T-helper 9 cell (primary cell): ENCODE measurements at places on chromosomes 3 and 15.

- no peak for DNase-seq
These were observed 258.4 kb downstream of the CHL1 start for GRCh38 chr3:454986-455385.

- DNase-seq, result no peak
These were observed 63.3 kb downstream of the SENP2 start for GRCh38 chr3:185649414-185649813.

GRCh38 chr3:184514171-184514490 lies 47.5 kb upstream of the EPHB3 start:
- no peak for DNase-seq

- DNase-seq, result no peak
These were observed 933.6 kb upstream of the ROBO1 start for GRCh38 chr3:80701349-80701748.

GRCh38 chr3:105719791-105720190 lies 149.0 kb downstream of the CBLB start:
- no peak for DNase-seq

GRCh38 chr15:27681038-27681437 lies 418.1 kb downstream of the OCA2 start:
- DNase-seq, result no peak

- no peak for DNase-seq
These were observed 414.2 kb downstream of the PDCD6IP start for GRCh38 chr3:34212656-34213055.

GRCh38 chr15:67054676-67055075 lies 10.7 kb upstream of the SMAD3 start:
- no peak for DNase-seq

DNA sequence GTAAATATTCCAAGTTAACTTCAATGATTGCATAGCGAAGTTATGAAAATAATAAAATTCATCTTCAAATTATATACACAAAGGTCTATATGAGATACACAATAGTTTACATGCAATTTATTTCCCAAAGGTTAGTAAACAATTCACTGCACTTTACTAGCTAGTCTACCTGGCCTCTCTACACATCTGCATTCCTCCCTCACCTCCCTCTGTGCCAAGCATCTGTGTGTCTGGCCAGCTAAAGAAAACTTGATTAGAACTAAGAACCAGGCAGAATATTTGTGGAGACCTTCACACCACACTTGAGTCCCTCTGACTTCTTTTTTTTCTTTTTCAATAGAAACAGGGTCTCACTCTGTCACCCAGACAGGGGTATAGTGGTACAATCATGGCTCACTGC lies 61.4 kb downstream of the LRRFIP2 start:
- no peak for DNase-seq

DNA sequence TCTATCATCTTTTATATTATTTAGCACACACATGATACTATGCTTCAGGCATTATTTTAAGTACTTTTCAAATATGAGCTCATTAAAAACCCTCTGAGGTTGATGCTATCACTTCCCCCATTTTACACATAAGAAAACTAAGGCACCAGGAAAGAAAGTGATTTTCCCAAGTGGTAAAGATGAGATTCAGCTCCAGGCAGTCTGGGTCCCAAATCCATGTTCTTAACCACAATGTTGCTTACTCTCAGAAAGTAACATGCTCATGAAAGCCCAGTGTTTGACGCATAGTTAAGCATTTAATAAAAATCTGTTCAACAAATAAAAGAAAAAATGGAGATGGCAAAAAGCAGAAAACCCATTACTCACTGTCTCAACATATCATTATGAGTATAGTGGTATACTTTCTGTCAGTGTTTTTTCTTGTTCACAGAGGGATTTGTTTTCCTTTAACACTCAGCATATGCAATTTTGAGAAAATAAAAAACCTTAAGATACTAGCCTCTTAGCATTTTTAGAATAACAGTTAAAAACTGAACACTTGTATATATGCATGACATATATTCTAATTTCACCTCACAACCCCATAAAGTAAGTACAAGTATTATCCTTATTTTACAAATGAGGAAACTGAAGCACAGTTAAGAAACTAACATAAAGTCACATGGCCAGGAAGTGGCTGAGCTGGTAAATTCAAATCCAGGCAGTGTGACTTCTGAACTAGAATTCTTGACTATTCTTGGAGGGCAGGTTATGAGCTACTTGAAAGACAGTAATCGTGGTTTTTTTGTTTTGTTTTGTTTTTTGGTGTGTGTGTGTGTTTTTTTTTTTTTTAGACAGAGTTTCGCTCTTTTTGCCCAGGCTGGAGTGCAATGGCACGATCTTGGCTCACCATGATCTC lies 10.4 kb downstream of the PEAK1 start:
- DNase-seq, result no peak

- DNase-seq, result no peak
These were observed 619.1 kb upstream of the BCHE start for GRCh38 chr3:166456286-166456685.

GRCh38 chr3:129672412-129672811 lies 65.9 kb upstream of the PLXND1 start:
- DNase-seq, result no peak

GRCh38 chr3:40739971-40740370 lies 215.2 kb downstream of the ZNF621 start:
- no peak for DNase-seq

DNA sequence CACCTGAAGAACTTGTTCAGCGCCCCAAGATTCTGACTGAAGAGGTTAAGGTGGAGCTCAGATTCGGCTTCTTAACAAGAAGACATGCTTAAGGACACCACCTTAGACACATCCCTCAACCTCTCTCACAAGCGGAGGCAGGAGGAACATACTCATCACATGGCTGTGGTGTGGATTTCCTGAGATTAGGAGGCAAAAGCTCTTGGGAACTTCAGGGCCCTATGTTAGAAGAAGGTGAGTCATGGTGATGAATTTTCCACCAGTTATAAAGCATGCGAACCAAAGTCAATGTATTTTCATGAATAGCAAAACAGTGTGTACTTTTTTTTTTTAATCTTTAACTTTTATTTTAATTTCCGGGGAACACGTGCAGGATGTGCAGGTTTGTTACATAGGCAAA lies 212.2 kb upstream of the SUCLG2 start:
- no peak for DNase-seq

- no peak for DNase-seq
These were observed 117.8 kb downstream of the TMEM266 start for GRCh38 chr15:76177491-76178040.

DNA sequence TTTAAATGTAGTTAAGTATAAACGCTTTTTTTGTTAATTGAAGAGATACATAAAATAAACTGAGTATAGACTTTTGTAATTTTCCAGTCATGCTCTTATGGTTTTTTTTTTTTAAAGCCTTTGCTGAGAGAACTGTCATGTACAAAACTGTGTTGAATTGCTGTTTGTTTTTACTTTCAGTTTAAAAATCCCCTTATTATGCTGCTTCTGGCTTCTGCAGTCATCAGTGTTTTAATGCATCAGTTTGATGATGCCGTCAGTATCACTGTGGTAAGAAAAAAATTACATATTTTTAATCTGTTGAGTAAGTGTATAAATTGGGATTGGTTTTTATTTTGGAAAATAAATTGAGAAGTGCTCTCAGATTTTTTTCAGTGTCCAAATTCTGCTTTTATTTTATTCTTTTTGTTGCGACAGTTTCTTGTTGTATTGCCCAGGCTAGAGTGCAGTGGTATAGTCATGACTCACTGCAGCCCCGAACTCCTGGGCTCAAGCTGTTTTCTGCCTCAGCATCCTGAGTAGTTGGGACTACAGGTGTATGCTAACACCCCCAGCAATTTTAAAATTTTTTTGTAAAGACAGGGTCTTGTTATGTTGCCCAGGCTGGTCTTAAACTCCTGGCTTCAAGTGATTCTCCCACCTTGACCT lies 40.7 kb downstream of the ATP2C1 start:
- DNase-seq, result no peak

DNA sequence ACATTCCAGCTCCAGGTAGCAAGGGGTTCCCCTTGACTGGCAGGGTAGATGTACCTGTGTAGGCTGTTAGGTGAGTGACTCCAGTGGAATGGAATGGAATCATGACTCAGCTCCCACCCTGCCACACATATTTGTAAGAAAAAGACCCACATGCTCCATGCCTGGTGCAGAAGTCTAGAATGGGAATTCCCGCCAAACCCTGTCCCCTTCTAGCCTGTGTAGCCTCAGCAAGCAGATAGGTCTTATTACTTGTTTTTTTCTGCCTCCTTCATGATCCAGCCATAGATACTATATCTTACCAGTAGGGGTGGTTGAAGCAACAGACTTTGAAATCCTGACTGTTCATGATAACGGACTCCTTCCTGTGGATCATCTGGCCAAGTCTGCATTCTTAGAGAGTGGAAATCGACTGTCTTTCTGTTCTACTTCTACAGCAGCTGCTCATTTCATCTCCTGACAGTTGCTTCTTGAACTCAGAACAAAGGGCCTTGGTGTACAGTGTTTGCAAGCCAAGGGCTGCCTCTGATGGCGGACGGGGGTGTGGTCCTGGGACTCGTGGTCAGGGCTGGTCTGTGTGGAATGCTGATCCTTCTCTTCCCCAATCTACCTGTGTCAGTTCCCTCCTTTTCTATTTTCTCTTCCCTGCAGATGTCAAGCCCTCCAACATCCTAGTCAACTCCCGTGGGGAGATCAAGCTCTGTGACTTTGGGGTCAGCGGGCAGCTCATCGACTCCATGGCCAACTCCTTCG lies 16.3 kb downstream of the SNAPC5 start:
- no peak for DNase-seq

- DNase-seq, result no peak
These were observed 1.7 kb upstream of the PLA2G4F start for GRCh38 chr15:42157981-42158765.

GRCh38 chr15:65244638-65245037 lies 33.4 kb upstream of the CILP start:
- DNase-seq, result no peak

DNA sequence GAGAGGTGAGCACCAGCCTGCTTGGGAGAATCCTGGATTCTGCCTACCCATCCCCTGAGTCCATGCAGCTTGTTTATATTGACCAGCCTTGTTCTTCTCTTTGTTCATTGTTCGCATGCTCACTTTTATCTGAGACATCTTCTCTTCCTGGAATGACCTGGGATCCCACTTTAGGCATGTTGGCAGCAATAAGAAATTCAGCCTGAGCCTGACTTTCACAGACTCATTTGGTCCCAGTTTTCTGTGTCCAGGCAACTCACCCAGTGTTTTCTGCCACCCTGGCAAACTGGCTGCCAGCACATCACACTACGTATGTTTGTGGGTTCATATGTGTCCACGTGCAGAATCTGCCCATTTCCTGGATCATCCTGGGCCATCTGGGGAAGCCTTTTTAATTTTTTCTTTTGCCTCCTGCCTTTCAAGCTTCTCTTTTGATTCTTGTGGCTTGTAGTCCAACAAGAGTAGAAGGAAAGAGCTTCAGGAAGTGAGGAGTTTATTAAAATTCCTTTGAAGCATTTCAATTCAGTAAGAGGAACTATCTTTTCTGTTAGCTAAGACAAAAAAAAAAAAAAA lies 199.9 kb downstream of the FNDC3B start:
- DNase-seq, result no peak

DNA sequence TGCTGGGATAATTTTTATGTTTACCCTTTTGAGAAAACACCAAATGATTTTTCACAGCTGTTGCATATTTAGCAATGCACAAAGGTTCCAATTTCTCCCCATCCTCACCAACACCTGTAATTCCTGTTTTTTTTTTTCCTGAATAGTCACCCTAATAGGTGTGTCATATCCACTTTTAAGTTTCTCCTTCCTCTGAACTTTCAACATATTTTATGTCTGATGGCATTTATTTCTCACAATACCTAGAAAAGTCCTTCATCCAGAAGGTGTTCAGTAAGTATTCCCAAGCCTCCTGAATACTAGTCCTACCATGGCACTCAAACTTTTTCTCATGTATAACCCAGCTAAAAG lies 1.5 kb downstream of the RPL24 start:
- DNase-seq, result no peak

GRCh38 chr3:66980791-66981190 lies 17.3 kb upstream of the KBTBD8 start:
- DNase-seq, result no peak

GRCh38 chr3:51799879-51800749 lies 21.1 kb upstream of the IQCF6 start:
- DNase-seq, result no peak

GRCh38 chr3:168625477-168625876 lies 529.8 kb upstream of the GOLIM4 start:
- DNase-seq, result no peak

- DNase-seq, result no peak
These were observed 80.6 kb downstream of the ARIH1 start for GRCh38 chr15:72554471-72555425.

GRCh38 chr3:54844211-54844610 lies 83.6 kb downstream of the LRTM1 start:
- no peak for DNase-seq

DNA sequence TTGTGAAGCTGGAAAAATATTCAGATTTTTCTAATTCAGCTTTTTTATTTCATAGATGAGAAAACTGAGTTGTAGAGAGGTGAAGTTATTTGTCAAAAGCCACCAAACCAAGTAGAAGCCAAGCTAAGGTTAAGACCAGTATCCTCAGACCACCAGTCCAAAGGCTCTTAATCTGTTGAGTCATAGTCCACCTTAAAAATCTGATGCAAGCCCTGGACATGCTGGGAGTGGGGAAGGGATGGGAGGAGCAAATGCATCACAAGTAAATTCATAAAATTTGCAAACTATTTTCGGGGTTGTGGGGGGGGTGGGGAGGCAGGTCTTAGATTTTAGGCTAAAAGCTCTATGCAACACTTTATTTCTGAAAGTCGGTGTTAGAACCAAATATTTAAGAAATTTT lies 307.7 kb upstream of the SEMA6D start:
- no peak for DNase-seq
